ENCODE measurements at places on chromosomes 11 and 22.
A peak's percentile ranks its signal among the peaks of the same experiment; 100 is the strongest.

DNA sequence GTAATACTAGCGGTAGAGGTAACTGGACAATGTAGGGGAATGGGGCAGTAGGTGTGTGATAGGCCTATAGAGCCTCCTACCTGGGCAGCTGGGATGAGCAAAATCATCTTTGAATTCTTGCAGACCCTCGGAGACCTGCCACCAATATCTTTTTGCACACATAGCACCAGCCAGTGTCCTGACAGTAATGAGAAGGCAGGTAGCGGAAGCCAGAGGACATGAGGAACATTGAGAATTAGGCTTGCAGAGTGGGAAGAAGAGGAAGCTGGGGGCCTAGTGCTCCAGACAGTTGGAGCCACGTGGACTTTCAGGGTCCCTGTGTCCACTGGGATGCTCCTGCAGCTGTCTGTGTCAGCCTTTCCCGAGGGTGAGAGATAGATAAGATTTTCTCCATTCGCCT, 17.2 kb upstream of the SYT13 start:
- DNase-seq: no peak

DNA sequence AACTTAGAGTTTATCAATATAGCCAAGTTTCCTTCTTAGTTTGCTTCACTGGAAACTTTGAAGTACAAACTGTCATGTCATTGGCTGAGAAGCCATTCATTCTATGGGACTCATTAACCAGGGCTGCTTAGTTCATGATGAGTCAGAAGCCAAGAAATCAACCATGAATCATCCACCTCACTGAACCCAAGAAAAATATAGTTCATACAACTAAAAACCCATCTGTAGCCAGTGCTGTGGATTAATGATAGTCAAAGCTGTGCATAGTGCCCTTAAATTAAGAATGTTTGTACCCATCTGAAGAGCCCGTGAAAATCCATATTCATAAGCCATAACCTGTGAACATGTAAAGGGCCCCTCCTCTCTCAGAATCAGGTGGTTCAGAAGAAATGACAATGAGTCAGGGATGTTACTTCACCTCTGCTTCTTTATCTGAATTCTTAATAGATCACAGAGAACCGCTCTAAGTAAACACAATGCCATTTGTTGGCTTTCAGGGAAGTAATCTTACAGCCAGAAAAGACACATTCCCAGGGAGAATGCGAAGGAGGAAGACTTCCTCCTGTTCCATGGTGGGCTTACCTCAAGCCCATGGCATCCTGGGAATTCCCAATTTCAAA, 25.4 kb downstream of the MMP20 start:
- DNase-seq: no peak

- no peak for DNase-seq
Observed at GRCh38 chr11:61679296-61679695, 895 bp upstream of the DAGLA start.

- DNase-seq: no peak
Observed at GRCh38 chr11:18756889-18757288, 30.9 kb upstream of the IGSF22 start.

DNA sequence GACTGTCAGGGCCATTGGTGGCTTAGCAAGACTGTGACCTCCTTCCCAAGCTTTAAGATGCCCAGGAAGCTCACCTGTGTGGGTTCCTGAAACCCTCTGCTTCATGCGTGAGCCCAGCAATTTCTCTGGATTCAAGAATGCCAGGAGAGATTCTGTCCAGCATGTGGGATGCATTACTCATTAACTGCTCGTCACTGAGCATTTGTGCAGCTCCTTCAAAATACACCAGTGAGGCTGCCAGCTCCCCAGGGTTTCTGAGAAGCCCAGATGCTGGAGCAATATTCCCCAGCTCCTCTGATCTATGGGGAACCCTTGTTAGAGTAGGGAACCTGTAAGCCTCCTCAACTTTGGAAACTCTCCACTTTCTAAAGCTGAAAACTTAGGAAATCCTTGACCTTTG, 126.5 kb downstream of the CHST1 start:
- DNase-seq: no peak

DNA sequence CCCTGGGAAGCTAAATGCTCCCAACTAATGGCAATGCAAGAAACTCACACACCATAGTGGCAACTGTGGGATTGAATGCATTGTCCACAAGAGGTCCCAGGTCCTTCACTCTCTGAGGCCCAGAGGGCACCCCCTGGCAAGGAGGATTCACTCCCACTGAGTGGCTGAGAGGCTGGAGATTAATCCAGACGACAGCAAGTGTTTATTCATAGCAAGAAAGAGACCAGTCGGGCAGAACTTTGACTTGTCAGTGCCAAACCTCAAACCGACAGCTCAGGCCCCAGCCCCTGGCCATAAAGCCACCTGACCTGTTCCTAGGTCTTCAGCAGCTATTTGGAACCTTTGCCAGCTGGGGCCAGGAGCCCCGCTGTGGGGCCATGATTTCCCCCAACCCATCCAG, 54.5 kb upstream of the MPEG1 start:
- DNase-seq: no peak

GRCh38 chr11:40241524-40242051, 1217.9 kb downstream of the LRRC4C start:
- DNase-seq: no peak

- no peak for DNase-seq
Observed at GRCh38 chr11:64684357-64684756, 38.6 kb downstream of the NRXN2 start.

- no peak for DNase-seq
Observed at GRCh38 chr22:20112623-20113511, 3.0 kb upstream of the RANBP1 start.

DNA sequence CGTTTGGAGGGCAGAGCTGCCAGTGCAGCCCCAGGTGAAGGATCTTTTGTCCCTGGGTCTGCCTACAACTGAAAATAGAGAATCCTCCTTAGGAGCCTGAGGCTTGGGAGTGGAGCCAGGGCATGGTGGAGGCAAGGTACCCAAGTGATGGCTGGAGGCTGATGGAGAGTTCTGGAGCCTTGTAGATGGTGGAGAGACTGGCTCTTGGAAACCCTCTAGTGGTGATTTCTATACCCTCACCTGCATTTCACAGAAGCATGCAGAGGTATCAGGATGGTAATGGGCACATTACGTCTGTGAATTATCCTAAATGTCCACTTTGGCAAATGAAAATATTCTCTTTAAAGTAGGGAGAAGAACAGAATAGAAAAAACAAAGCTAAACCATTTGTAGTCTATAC, 44.4 kb downstream of the INSC start:
- DNase-seq: no peak

GRCh38 chr11:133787379-133788141, 57.8 kb downstream of the SPATA19 start:
- DNase-seq: no peak

GRCh38 chr11:19953336-19953735, 206.9 kb downstream of the DBX1 start:
- DNase-seq: no peak

DNA sequence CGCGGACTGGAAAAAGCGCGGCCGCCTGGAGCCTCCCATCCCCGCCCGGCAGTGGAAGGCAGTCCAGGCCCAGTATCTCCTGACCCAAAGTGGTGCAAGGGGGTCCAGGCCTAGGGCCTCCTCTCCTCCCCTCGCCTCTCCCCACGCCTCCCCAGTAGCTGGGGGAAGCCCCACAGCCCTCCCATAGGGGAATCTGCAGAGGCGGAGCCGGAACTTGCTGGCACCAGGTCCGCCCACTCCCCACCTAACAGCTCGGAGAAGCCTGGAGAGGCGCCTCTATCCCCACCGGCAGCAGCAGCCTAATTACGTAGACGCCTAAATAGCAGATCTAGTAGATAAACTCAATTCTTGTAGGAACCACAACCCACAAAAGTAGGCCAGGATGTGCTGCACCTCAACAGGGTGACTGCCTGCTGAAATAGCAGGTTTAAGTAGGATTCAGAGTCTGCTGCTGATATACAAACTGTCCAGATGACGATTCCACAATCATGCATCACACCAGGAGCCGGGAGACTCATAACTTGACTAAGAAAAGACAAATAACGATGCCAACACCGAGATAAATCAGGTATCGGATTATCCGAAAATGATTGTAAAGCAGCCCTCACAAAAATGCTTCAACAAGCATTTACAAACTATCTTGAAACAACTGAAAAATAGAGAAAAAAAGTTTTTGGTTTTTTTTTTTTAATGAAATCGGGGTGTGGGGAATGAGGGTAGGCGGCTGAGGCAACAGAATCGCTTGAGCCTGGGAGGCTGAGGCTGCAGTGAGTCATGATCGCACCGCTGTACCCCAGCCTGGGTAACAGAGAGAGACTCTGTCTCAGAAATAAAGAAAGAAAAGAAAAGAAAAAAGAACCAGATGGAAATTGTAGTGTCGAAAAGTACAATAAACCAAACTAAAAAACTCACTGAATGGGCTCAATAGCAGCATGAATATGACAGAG, 11.4 kb upstream of the BRD1 start:
- no peak for DNase-seq

DNA sequence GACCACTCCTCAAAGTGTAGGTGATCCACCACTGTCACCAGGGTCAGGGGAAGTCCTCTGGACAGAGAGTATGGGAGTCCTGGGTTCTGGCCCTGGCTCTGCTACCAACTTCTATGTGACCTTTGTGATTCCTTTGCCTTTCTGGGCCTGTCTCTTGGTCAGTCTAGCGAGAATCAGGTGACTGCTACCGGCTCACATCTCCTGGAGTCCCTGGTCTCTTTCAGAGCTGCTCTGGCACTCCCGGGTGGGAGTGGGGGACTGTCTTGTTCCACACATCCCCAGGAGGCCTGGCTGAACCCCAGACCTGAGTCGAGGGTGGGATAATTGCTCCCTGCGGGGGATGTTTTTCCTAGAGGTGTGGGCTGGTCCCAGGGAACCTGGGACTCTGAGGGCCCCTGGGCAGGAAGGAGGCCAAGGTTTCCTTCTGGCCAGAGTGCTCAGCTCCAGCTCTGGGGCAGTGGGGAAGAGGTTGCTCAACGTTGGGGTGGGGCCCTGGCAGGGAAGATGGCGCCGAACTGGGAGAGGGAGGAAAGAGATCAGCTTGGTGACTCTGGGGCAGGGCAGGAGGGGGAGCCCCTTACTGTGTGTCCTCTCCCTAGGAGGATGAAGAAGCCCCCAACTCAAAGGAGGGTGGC, 2.1 kb downstream of the SOX10 start:
- no peak for DNase-seq

- no peak for DNase-seq
Observed at GRCh38 chr22:40176921-40177737, 596 bp upstream of the TNRC6B start.

GRCh38 chr11:132058211-132058772, 687.9 kb downstream of the NTM start:
- no peak for DNase-seq

- no peak for DNase-seq
Observed at GRCh38 chr22:17647991-17648390, 9.4 kb downstream of the BCL2L13 start.

DNA sequence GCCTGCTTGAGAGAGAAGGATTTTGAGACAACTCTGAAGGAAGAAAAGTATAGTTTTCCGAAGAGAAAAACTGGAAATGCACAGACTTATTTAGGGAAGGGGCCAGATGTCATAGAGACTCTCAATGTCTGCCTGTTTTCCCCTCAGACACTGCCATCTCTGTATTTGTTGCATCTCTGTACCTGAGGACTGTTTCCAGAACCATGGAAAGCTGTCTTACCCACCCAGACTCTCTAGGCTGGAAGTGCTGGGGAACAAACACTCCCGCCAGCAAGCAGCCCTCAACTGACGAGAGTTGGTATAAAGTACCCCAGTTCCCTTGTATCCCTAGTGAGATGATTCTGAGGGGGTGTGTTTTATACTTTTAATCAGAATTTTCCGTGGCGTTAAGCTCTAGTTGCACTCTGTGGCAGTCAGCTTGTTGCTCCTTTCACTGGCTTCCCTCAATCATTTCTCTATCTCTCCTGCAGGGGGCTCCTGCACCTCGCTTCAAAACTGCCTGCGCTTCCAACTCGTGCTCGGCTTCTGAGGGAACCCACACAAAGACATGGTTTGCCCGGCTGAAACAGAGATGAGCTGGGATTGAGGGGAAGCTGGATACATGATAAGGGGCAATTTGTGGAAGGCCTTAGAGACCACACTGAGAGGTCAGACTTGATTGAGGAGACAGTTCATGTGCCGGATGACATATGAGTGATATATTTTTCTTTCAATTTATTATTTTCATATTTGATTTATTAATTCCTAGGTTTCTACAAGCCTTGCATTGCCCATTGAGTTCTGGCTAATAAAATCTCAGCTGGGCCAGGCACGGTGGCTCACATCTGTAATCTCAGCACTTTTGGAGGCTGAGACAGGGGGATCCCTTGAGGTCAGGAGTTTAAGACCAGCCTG, 36.9 kb upstream of the CLPB start:
- peak; percentile 18 for DNase-seq

DNA sequence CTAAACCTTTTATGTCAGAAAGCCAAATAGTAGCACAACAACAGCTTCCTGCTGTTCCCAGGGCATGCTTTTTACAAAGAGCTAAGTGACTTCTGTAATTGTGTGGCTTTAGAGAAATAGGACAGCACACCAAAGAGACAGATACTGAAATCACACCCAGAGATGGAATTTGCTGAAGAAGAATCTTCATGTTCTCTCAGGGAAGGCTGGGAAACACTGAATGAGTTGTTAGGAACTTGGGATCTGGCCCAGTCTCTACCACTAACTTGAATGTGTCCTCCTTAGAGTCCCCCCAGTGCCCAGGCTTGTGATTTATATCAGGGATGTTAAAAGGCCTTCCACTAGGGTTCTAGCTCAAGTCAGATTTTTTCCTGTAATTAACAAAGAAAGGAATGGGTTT, 175.2 kb downstream of the DBX1 start:
- DNase-seq: no peak

DNA sequence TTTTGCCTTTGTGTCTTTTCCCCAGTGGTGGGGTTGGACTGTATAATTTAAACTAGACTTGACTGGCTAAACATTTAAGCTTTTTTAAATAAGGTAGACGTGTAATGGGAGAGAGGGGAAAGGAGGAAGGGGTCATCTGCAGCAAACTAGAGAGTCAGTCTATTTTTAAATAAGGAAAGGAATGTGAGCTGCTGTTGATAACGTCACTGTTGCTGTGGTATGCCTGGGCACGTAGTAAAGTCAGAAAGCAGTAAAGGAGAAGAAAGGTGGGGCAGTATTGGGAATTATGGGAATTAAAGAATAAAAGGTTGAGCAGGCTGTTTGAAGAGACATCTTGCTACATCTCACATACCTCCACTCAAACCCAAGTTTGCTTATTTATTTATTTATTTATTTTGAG, 80.4 kb upstream of the FSHB start:
- DNase-seq: no peak

DNA sequence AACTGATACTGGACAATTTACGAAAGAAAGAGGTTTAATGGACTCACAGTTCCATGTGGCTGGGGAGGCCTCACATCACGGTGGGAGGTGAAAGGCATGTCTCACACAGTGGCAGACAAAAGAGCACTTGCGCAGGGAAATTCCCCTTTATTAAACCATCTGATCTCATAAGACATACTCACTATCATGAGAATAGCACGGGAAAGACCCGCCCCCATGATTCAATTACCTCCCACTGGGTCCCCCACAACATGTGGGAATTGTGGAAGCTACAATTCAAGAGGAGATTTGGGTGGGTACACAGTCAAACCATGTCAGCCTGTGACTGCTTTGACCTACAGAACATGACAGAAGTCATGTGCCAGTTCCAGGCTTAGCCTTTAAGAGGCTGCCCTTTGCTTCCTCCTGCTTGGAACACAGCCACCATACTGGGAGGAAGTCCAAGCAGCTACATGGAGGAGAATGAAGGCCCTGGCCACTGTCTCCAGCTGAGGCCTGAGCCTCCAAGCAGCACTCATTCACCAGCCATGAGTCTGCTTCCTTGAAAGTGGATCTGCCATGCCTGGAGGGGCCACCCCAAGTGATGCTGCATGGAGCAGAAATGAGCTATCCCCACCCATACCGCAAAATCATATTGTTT, 10.9 kb upstream of the GAL start:
- no peak for DNase-seq

GRCh38 chr11:104588970-104589369, 309.3 kb downstream of the CASP12 start:
- no peak for DNase-seq

All from amygdala (tissue), 56 donors.